ENCODE measurements at places on chromosomes 5 and 9. TPM values are rescaled to one million over a fixed set of nuclear protein-coding genes. Genes with fewer than 3 reads are reported as not detected.

EPB41L4B gene
- total RNA-seq, result 0.63 TPM

AHRR gene
- 1.9 TPM for total RNA-seq

GHR gene
- 10.9 TPM for total RNA-seq

CDC25C gene
- total RNA-seq, result not detected

PIK3R1 gene
- total RNA-seq, result 132 TPM

CPLANE1 gene
- 35.6 TPM for total RNA-seq

FSD1L gene
- 4.6 TPM for total RNA-seq

All from aorta (tissue), 5 donors.